ENCODE measurements at places on chromosomes 6 and 20.

DNA sequence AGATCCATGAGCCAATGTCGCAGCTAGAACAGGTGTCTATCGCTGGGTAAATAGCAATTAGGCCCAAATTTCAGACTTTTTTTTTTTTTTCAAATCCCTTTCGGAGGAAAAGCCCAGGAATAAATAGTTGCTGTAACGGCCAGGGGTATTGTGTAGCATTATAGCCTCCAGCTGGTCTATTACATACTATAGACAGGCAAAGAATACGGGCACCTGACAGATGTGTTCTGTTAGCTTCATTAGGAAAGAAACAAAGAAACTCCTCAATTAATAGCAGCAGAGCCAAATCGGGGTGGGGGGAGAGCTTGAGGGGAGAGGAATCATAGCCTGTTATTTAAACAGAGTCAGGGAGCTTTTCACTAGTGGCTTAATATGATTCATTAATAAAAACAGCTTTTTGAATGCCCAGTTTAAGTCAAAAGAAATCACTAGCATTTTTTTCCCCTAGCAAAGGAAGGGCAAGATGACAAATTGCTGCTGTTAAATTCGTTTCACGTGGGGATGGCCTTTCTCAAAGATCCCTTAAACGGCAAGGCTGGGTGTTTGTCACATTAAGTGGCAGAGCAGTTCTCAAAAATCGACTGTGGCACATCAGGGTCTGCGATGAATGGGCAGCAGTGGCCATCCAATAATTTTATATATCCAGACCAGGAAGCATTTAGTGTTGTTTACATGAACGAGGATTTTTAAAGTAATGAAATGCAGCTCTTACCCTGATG, 139.4 kb downstream of the ID4 start:
- no peak for DNase-seq

DNA sequence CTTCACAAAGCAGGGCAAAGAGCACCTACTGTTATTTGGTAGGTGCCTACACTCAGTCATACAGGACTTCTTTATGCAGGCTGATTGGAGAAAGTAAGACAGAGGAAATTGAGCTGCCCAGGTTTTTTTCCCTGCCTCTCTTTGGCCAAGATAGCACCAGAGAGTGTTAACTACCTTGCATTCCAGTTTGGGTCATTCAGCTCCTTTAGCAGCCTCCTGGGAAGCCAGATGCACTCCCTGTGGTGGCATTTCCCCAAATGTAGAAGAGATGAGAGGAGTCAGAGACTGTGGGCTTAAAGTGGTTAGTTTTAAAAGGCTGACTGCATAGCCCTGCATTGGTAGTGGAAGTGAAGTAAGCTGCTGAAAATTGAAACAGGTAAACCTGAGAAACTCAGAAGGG, 358.4 kb downstream of the BCKDHB start:
- DNase-seq: no peak

DNA sequence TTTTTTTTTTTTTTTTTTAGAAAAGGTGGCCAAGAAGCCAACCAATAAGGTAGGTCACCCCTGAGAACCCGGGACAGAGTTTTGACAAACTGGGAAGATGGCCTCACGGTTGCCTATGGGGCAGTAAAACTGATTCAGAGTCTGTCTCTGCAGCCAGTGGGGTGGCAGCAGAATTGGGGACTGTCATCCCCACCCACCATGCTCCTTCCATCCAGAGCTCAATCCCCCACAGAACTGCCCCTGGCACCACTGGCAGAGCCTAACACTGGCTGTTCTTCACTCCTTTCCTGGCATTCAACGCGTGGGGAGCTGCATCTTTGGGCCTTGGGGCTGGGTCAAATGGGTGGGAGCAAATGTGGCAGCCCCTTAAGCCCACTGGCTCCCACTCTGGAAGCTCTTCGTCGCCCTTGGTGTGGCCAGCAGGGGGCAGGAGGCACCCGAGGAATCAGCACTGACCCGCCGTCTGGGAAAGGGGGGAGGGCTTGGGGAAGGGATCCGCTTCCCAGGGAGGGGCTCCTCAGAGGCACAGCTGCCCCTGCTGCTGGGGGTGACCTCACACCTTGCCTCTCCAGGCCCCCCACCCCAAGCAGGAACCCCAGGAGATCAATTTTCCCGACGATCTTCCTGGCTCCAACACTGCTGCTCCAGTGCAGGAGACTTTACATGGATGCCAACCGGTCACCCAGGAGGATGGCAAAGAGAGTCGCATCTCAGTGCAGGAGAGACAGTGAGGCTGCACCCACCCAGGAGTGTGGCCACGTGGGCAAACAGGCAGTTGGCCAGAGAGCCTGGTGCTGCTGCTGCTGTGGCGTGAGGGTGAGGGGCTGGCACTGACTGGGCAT, 10.4 kb downstream of the CD40 start:
- DNase-seq: no peak

DNA sequence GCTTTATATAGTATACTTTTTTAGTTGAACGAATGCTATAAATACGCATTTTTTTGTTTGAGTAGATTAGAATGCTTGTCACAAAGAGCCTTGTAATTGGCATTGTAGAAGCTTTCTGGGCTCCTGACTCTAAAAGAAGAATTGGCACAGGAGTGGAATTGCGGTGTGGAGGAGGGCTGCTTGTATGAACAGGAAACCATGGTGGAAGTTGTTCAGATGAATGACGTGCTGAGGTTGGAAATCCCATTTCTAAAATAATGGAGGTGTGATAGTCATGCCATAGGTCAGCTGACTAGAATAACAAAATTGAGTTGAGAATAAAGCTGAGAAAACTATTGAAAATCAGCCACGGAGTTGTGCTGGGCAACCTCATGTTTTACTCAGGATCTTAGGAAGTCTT, 174.9 kb downstream of the QKI start:
- no peak for DNase-seq

GRCh38 chr20:8505476-8506200, 373.6 kb downstream of the PLCB1 start:
- no peak for DNase-seq

DNA sequence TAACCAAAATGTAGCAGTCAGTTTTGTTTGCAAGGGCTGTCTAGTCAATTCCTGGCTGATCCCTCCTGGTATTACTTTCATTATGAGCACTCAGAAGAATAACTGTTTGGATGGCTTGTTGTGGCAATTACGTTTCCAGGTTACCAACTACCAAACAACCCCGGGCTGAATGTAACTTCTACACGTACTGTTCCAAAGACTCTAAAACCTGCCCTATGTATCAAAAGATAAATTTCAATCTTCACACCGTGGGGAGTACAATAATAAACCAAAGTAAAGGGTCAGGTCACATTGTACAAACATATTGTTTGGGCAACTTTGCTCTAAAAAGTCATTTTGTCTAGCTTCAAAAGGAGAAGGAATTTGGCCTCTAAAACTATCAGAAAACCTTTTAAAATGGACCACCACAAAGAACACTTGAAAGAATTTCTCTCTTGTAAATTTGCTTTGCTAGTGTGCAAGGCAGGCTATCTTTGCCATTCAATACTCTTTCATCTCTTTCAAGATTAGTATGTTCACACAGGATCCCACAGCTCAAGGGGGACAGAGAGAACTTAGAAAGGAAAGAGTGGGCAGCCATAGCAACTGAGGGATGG, 27.6 kb downstream of the DCDC2 start:
- DNase-seq: no peak

DNA sequence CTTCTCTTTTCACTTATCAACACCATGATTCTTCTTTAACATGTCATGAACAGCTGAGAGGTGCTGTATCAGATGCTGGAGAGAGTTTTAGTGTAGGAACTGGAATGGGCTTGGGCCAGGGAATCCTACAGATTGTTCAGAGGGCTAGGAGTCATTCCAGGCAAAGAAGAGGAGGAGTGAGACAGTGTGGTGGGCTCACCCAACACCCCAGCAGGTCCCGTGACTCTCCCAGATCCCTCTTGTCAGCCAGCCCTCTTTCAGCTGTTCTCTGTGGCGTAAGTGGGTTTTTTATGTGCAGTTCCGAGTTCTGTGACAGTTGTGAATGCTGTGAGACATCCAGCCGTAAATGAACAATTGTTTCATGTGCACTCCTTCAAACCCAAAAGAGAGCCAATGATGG, 31.4 kb upstream of the CEP162 start:
- no peak for DNase-seq

GRCh38 chr20:64064145-64064698, 1.2 kb downstream of the TCEA2 start:
- no peak for DNase-seq

DNA sequence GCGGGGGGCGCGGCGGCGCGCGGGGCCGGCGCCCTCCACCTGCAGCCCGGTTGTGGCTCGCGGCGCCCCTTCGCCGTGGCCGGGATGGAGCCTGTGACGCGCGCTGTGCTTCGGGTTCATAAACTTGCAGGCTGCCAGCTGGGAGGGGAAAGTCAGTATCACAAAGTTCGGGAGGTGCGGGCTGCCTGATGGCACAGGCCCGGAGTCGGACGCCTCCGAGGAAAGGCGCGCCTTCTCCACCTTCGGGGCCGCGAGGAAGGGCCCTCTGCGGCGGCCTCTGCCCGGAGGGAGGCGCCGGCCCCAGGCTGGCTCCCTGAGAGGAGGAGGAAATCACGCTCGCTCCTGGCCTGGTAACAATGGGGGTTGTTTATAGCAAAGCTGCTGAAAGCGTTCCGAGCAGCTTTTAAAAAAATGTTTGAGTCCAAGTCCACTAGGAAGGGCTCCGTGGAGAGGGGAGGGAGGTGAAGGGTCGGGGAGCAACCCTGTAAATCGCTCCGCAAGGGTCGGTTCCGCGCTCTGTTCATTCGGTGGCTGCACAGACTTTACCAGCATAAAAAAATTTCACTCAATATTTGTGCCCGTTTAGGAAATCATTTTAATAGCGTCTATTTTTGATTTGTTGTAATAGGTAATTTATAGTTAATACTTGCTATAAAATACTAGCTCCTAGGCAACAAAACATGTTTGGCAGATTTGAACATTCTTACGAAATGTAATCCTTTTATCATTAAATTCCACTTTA, 1.0 kb downstream of the AFDN start:
- peak; percentile 22 for DNase-seq

DNA sequence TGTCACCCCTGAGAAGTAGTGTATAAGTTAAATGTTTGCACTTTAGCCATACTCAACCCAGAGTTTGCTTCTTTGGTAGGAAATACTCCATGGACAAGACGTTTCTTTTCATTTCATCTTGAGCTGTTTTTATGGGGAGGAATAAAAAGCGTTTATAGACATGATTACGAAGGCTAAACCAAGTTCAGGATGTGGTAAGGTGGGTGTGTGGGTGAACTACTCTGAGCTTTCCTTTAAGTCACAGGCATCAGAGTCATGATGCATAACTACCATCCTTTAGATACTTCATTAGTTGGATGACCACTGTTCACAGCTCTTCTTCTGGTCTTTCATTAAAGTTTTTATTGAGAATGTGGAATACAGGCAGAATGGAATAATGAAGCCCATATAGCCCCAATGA, 48.9 kb downstream of the EBF4 start:
- DNase-seq: no peak

- DNase-seq: no peak
These were observed 44.0 kb downstream of the SSR1 start for GRCh38 chr6:7268816-7269555.

- DNase-seq: no peak
These were observed 259.0 kb downstream of the FOXC1 start for GRCh38 chr6:1868561-1869261.

DNA sequence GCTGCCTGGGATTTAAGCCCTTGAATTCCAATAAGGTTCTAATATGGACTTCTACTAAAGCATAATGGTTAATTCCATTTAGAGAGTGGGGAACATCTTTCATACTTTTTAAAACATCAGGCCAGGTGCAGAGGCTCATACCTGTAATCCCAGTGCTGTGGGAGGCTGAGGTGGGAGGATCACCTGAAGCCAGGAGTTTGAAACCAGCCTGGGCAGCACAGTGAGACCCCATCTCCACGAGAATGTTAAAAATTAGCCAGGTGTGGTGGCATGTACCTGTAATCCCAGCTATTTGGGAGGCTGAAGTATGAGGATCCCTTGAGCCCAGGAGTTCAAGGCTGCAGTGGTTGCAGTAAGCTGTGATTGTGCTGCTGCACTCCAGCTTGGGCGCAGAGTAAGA, 35.0 kb downstream of the E2F3 start:
- DNase-seq: no peak

DNA sequence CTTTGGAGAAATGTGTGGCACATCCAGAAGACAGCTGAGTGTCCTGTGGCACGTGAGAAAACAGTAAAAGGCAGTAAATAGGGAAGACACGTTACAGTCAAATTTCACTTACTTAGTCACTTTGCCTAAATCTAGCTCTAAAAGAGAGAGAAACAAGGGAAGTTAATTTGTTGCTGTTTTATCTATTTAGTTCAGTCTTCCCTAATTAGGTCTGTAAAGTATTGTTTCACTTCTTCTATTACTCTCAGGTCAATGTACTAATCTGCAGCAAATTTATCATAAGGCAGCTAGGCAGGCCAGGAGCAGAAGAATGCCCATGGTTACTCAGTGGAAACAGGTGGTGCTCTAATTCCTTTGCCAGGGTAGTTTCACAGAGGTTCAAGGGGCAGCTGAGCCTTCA, 124.3 kb upstream of the CNR1 start:
- no peak for DNase-seq

DNA sequence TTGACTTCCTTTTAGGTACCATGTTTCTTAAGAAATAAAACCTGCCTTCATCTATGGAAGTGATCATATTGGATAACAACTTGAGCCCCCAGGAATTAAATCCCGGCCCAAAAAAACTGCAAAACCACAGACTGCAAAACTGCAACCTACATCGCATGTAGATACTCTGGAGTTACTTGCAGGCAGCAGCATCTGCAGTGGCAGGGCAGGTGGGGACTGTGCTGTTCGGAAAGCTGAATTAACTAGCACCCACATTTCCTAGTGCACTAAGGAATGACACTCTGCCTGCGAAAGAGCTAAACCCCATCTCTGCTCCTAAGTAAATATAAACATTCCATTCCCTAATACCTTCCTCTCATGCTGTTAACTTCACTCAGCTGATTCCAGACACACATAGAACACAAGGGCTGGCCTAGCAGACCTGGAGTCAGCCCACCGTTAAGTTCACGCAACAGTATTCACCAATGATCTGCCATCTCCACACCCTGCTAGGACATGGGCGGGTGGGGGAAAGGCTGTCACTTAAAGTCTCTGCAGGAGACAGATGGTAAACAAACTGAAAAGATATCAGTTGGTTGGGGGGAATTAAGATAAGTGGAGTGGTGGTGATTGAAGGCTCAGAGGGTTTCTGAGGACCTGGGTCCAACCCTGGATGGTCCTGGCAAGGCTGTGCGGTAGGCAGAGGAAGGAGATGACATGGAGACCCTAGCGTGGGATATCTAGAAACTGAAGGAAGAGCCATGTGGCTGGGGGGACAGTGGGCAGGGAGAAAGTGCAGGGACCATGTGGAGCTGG, 128.4 kb downstream of the SYCP2 start:
- no peak for DNase-seq

- DNase-seq: no peak
These were observed 100.7 kb upstream of the CARMIL1 start for GRCh38 chr6:25178336-25179035.

GRCh38 chr20:53582251-53582570, 11.4 kb downstream of the ZNF217 start:
- no peak for DNase-seq
